ENCODE measurements at places on chromosomes 1 and 21.

- DNase-seq, result no peak
Observed at GRCh38 chr1:212042436-212042835, 6.9 kb downstream of the DTL start.

- DNase-seq, result no peak
Observed at GRCh38 chr1:62385923-62386322, 50.9 kb upstream of the USP1 start.

DNA sequence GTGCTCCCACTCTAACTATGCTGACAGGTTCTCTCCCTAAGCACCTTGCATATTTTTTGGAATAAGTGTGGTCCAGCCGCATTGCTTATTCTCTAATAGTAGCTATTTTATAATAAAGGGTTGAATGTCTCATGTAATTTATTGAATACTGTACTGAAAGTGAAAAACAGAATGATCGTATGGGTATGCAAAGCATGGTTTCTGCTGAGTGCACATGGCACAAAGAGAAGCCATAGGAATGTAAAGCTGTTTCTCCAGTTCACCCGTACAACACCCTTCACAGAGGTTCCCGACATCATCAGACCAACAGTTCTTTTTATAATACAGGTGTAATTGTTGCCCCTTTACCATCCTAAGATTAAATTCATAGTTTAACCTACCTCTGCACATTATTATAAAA is 8.9 kb upstream of the HAO2 start:
- DNase-seq, result no peak

DNA sequence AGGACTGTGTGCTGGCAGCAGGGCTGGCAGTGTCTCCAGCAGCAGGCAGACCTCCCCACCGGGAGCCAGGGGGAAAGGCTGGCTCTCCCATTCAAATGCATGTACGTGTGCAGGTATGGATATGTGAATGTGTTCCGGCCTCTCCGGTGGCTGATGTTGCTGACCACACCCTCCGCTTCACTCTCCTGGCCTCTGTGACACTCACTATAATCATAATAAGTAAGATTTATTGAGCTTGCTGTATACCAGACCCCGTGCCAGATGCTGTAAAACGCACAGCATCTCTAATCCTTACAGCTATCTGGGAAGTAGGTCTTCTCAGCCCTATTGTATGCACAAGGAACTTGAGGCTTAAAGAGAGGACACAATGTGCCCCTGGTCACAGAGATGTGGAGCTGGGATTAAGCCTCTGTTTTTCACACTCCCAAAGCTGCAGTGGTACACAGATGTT is 20.5 kb upstream of the ARTN start:
- DNase-seq, result no peak

GRCh38 chr1:214205053-214205452 is 75.9 kb upstream of the SMYD2 start:
- no peak for DNase-seq

- DNase-seq, result no peak
Observed at GRCh38 chr1:94383966-94384408, 34.2 kb upstream of the ABCD3 start.

GRCh38 chr1:101728029-101728428 is 268.7 kb downstream of the OLFM3 start:
- no peak for DNase-seq

DNA sequence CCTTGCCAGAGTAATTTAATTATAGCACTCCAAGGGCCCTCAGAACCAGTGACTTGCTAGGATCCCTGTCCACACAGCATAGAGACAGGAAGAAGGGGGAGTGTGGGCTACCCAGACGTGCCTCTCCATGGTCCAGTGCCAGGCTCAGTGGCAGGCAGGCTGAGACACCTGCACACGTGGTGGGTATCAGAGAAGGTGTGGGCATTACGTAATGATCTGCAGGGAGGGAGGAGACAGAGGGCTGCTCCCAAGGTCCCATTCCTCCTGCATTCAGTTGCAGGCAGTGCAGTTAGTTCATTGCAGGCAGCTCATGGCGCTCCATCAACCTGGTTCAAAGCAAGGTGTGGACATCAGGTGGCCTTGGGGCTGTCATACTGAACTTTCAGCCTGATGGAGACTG is 49.9 kb downstream of the C8B start:
- no peak for DNase-seq

DNA sequence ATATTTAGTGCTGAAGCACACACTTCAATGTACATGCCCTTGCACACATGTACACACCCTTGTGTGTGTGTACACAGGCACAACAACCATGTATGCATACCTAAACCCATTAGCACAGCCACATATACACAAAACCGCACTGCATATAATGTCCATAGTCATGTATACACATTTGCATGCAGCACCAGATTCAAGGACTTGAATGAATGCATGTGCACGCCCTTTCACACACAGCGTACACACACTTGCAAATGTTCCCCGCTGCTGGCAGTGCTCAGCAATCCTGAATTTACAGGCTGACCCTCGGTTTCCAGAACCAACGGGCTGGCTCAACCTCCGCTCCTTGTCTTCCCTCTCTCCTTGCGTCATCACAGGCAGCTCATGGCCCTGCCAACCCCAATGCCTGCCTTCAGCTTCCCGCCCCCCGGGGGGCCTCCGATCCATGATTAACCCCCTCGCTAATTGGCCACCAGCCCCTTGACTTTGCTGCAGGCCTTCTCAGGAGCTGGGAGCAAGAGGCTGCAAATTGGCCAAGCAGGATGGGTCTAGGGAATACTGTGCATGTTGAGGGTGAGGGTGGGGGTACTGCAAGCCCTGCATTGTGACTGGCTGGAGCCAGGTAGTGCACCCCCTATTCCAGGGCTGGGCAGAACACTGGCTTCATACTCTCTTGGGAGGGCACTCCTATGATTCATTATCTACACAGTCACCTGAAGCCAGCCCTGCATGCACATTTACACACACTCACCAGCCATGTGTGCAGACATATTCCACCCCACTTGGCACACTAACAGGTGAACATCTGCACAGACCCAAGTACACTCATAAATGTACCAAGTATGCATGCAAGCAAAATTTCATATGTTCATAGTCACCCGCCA is 7.9 kb downstream of the GPR3 start:
- no peak for DNase-seq

DNA sequence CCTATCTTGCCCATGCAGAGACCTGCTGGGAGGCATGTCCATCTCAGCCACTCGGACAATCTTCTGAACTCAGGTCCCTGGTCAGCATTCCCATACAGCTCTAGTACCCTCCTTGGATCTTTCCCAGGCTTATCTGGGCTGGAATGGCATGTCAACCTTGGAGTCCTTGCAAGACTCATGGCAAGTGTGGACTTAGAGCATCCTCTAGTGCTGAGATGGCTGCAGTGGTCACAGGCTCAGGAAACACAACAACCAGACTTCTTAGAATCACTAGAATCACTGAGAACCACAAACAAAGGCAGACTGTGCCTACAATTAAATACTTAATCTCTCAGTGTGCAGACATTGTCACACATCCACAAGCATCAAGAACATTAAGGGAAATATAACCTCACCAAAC is 73.1 kb upstream of the TSHB start:
- DNase-seq, result no peak

GRCh38 chr21:35470522-35470921 is 421.4 kb upstream of the RUNX1 start:
- no peak for DNase-seq

DNA sequence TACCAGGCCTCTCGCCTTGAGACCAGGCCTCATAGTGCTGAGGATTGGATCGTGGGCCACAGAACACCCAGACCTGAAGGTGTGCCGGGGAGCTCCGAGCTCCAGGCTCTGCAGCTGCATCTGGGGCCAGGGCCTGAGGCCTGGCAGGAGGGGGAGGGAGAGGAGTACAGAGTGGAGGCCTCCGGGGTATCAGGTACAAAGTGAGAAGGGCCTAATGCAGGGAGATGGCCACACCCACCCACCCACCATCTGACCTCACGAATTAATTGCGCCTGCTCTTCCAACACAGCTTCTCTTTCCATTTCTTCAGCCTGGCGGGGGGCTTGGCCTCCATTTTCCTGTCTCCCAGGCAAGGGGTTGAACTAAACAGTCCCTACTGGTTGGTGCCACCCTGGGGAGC is 99.4 kb upstream of the ARHGEF16 start:
- DNase-seq, result no peak

- no peak for DNase-seq
Observed at GRCh38 chr1:63063367-63063766, 259.0 kb upstream of the FOXD3 start.

DNA sequence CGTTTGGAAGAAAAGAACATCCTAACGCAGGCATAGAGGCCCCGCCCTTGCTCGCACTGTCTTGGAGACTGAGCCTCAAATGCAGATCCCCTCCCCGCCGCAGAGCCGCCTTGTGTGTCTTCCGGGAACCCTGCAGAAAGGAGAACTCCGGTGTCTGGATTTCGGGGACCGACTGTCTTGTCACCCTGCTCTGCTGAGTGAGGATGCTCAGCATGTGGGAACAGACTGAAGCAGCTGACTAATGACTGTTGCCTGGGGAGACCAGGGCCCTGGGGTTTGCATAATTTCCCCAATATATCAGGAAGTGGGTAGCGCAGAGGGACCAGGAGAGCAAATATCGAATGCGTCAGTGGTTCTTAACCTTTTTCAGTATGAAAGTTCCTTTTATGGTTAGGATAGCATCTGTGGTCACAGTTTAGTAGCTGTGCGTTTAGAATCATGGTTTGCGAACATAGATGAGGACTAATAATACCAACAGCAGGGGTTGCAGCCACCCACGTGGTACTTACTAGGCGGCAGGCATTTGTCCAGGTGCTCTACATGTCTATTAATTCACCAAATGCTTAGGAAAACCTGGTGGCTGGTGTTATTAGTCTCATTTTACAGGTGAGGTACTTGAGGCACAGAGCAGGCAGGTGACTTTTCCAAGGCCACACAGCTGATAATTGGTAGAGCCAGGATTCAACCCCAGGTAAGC is 14.3 kb downstream of the GPR137B start:
- DNase-seq, result peak; percentile 17

DNA sequence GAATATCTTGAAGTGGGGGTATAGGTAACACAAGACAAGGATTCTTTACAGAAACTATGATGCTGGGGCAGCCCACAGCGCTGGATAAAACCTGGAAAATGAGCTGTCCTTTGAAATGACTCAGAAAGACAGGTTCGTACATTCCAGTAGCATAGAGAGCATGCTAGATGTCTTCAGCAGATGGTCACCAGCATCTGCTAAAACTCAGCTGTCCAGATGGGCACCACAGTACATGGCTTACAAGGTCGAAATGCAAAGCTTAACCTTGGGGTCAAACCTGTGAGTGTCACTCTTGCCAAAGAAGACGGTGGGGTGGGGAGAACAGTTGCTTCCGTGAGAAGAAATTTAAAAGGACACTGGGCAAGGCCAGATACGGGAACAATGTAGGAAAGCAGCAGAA is 41.3 kb upstream of the TRIM45 start:
- no peak for DNase-seq

- no peak for DNase-seq
Observed at GRCh38 chr1:20347699-20348098, 57.0 kb downstream of the VWA5B1 start.

DNA sequence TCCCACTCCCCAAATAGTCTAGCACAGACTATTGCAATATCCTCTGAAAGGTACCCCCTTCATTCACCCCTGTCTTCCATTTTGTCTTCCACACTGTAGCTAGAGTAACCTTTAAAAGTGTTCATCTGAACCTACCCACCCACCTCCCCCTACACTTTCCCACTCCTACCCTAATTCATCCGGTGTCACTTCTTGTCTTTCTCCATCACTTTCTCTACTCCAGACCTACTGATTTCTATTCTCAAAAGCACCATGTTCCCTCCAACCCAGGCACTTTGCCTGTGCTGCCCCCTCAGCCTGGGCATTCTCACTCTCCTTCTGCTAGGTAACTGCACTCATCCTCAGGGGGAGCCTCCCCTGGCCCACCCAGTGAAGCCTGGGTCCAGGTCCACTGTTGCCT is 4.7 kb upstream of the MAN1C1 start:
- DNase-seq, result no peak

DNA sequence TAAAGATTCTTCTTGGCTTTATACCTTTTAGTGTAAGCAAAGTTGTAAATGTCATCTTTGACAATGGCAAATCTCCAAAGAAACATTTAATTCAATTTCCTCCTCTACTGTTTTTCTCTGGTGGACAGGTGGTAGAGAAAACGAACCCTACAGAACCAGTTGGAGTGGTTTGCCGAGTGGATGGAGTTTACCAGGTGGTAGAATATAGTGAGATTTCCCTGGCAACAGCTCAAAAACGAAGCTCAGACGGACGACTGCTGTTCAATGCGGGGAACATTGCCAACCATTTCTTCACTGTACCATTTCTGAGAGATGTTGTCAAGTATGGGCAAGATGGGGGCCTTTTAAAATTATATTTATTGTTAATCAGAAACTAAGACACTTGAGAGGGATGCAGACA is 25.8 kb downstream of the UAP1 start:
- no peak for DNase-seq

DNA sequence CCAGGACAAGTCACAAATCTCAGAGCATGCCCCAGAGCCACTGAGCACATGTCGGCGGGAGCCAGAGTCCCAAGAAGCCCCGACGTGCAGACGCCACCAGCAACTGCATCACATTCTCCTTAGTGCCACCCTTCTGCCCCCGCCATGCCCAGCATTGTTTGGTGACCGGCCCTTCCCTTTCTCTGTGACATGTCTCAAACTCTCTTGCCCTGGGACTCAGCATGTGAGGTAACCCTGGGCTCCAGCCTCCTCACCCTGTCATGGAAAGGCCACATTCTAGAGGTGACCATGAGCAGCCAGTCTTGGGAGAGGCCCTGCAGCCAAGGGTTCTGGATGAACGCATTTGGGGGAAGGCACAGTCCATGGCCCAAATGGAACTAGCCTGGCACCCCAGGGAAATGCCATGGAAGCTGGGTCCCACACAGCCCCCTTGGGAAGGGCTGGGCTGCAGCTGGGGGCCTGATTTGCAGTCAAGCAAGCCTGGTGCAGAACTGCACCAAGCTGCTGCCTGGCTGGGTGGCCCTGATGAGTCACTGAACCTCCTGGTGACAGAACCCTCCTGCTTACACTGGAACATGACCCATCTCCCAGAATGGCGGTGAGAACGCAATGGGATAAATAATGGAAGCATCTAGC is 94.4 kb downstream of the ITPKB start:
- DNase-seq, result no peak

DNA sequence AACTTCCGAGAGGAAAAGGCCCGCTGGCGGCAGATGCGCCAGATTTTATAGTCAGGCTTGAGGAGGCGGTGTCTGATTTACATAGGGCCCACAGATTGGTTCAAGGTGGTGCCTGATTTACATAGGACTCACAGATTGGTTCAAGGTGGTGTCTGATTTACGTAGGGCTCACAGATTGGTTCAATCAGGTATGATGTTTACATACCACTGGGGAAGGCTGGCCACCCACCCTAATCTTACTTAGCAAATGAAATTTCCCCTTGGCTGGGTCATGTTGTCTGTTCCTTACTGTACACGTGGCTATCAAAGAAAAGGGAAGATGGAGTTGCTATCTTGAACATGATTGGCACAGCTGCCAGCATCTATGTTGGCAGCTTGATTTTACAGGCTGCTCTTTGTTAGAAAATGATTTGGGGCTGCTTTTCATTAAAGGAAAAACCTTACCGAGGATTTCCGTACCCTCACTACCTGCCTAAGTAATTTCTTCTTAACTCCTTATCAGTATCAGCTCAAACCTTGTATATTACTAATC is 96.3 kb downstream of the SETD4 start:
- no peak for DNase-seq
